Left hindlimb (tissue), 1 donor: ENCODE measurements at places on chromosomes 4 and X.

DNA sequence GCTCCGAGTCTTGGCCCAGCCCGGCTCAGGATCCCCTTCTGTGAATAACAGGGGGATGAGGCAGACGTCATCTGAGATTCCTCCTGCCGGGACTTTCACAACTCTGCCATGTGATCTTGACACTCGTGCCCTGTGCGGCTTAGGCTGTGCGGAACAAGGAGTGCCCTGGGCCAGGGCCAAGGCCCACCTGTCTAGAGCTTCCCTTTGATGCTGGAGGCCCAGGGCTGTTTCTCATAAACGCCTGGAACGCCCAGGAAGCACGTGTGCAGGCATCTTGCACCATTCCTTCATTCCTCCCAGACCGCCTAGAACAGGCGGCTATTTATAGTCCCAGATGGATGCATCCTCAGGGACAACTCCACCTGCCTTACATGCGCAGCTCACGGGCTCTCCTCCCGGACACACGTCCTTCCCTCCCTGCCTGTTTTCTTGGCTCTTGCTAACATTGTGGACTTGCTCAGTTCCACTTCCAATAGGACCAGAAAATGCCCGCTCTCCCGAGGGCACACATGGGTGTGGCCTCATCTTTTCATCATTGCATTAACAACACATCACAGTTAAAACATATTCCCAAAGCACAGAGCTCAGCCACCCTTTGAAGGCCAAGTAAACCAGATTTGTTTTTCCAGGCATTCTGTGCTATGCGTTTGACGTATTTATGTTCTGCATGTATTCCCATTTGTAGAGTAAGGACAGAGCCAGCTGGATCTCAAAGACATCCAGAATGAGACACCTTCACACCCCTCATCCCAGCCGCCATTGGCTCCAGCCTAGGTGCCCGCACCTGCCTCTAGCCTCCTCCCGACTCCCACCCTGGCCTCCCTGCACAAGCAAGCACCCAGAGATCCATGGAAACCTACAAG lies 57.2 kb downstream of the ABLIM2 start:
- no peak for DNase-seq

DNA sequence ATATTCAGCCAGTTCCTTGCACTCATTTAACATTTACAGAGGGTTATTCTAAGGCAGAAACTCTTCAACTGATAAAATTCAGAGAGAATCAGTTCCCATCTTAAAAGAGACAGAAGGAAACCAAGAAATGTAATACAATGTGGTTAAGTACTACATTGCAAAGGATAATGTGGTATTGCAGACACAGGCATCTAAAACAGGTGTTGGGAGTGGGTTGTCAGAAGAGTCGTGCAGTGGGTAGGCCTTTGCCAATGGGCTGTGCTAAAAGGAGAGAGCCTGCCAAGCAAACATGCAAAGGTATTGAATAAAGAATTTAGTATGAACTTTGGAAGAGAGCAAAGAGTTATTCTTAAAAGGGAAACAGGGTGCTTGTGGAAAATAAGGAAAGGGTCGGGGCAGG lies 1044.4 kb upstream of the DIAPH2 start:
- no peak for DNase-seq

DNA sequence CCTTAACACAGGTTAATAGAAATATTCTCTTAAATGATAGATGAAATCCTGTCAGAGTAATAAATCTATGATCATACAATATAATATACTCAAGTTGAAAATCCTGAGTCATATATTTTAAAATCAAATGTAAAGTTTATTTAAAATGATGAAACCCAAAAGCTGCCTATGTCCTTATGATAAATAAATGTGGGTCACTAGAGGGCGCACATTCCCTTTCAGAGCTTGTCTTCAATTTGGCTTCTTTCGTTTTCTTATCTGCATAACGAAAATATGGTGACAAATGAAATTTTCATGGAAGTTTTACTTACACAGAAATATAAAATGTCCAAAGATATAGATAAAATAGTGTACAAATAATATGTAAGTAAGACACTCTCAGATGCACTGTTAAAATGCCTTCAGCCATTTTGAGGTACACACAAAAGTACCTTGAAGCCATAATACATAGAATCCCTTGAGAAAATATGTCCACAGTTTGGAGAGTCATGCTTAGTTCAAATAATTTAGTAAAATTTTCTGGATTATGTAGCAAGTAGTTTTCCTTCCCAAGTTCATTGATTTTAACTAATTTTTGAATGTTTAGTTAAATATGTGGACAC lies 680.4 kb downstream of the DMD start:
- DNase-seq = no peak

DNA sequence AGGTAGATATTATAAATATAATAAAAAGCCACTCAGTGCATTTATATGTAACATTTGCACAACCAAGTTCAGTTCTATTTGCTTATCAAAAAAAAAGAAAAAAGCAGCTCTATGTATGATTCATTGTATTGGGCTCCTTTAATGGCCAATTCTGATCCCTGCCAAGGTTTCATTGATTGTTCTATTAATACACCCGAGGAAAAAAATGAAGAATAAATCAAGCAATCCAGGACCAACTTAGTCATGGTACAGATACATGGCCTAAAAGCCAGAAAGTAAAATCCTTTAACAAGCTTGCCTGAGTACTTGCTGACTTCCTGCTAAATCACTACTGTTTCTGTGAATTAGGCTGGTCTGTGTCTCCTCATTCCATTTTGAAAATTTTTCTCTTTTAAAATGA lies 77.6 kb upstream of the PCDH7 start:
- DNase-seq = no peak

- no peak for DNase-seq
Measured at GRCh38 chr4:134219043-134219442, 17.5 kb upstream of the PABPC4L start.

- DNase-seq = no peak
Measured at GRCh38 chr4:94457692-94458106, 6.0 kb downstream of the PDLIM5 start.

DNA sequence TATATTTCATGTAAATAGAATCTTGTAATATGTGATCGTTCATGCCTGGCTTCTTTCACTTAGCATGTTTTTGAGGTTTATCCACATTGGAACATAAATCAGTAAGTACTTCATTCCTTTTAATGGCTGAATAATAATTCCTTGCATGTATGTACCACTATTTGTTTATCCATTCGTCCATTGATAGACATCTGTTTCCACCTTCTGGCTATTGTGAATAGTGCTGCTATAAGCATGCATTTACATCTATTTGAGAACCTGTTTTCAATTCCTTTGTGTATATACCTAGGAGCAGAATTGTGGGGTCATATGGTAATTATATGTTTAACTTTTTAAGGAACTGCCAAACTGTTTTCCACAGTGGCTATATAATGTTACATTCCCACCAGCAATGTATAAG lies 356.7 kb upstream of the DIPK2B start:
- DNase-seq = no peak

DNA sequence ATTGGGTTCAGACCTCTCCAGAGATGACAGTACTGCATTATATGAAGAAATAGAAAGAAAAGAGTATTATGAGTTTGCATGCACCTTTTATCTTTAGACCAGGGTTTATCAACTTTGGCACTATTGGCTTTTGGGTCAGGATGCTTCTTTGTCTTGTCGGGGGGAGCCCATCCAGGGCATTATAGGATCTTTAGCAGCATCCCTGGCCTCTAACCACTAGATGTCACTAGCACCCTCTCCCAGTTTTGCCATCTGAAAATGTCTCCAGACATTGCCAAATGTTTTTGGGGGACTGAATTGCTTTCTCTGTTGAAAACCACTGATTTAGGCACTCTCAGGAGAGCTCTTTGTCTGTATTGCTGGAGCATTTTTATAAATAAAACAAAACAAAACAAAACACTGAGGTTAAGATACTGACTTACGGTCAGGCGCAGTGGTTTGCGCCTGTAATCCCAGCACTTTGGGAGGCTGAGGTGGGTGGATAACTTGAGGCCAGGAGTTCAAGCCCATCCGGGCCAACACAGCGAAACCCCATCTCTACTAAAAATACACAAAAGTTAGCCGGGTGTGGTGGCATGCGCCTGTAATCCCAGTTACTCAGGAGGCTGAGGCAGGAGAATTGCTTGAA lies 23.6 kb downstream of the CA5B start:
- no peak for DNase-seq

DNA sequence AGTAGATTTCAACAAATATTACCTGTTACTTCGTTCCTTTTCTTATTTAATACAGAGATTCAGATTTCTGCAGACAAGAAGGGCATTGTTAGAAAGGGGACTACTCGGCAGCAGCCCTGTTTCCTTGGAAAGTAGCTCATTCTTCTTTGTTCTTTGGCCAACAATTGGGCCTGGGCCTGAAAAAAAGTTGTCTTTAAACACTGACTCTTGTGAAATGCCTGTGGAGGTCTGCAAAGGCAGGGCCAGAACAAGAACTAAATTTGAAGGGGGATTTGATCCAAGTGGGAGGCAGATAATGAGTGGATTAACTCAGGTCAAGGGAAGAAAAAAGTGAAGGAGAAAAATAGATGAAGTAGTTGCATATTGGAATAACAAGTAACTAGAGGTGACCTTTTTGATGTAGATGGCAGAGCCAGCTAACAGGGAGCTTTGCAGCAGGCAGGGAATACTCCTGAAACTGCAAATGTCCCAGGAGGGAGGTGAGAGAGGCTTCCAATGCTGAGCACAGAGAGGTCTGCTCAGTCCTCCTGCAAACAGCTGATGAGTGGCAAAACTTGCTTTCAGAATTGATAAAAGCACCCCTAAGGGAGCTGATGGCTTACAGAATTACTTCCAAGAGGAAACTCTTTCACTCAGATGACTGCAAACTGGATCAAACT lies 393.2 kb upstream of the HS3ST1 start:
- no peak for DNase-seq

- no peak for DNase-seq
Measured at GRCh38 chr4:86006057-86006456, 353.8 kb downstream of the MAPK10 start.

DNA sequence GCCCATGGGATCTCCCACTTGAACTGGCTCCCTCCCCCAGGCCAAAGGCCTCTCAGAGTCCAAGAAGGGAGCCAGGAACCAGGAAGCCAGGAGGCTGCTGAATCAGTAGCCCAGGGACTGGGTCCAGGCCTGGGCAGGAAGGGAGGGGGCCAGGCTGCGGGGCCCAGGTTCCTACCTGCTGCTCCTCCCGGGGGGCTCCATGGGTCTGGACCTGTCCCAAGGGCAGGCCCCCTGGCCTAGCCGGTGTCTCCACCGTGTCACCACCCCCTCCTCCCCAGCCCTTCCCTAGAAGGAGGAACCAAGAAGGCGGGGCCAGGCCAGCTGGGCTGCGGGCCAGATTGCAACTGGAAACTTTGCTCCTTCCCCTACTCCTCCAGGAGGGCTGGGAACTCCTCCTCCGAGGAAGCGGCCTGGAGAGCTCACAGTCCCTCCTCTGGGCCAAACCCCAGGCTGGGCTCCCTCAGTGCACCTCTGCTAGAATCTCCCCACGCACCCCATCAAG lies at the start of gene IQSEC2:
IQSEC2 (minus strand) TSS at position 264 of the 502 bp plus-strand sequence.
- DNase-seq = peak; percentile 91

DNA sequence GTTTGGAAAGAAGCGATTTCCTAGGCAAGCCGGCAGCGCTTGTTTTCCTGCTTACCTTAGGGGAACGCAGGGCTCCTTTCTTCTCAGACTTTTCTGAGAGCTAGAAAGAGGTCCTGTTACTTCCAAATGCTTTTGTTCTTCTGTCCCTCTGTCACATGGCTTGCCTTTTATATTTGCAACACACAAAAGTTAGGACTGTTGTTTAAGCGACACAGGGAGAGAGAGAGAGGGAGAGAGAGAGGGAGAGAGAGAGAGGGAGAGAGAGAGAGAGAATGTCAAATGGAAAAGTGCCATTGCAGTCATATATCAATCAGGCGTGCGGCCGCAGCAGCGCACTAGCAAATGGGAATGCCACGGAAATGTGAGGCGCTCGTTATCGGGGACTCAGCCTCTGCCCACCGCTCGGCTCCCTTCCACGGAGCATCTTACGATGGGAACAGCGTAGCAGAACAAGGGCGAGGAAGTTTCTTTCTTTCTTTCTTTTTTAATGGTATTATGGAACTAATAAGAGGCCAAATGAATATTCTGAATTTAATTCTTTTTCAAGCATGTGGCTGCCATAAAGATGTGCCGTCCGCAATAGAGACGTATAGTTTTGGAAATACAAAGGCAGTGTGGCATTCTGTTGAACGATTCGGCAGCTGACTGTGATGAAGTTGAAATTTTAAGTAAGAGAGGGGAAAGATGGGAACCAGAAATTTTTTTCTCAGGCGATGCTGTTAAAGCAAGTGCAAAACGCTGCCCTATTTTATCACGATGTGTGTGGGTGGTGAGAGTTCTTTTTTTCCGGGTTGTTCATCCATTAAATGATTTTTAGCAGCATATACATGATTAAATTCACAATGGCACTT lies at the start of gene NDP:
NDP (minus strand) TSS at position 142 of the 851 bp plus-strand sequence. CDS start 14,745 bp downstream, outside the sequence.
- no peak for DNase-seq

- DNase-seq = no peak
Measured at GRCh38 chr4:113584407-113585150, 177.0 kb downstream of the CAMK2D start.

DNA sequence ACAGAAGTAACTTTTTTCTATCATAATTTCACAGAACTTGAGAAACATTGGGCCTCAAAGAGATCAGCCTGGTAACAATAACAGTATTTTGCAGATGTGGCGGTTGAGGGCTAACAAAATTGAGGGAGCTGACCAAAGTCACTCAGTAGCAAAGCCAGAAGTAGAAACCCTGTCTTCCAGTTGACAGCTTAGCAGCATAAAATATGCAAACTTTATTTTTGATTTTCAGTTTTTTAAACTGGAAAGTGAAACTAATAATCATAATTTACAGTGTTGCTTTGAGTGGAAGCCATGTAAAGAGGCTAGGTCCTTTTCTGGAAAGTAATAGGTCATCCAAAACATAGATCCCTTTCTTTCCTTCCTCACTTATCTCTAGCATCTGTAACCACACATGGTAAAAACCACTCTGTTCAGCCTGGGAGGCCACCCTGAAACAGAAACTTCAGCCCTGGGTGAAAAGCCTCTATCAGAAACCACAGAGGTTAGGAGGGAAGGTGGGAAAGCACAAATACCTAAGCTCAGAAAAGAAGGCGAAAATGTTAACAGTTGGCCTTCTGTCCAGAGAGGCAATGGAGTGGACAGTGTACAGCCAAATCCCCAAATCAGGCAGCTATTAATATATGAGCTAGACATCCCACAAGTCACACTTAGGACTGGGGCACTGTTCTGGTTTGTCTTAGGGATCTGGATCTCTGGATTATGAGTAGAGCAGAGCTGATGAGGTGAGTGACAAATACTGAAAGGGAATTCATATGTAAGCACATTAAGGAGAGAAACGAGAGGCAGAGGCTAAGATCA lies 61.1 kb upstream of the ARSJ start:
- DNase-seq = no peak

DNA sequence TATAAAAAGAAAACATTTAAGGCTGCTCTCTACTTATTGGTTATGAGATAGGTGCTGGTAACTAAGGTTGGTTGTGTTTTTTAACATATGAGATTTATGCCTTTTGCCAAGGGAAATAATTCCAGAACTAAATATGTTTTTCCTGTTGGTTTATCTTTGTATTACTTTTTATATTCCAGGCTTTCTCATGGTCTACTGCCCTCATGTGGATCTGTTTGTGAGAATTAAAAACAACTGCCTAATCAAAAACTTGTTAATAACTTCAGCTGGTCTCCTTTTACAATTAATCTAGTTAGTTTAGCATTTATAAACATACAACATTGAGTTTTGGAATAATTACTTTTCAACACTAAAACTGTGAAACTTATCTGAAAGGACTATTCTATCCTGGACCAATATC lies 1208.3 kb downstream of the ADGRL3 start:
- DNase-seq = no peak
